ENCODE measurements at places on chromosomes 5 and 9.

DNA sequence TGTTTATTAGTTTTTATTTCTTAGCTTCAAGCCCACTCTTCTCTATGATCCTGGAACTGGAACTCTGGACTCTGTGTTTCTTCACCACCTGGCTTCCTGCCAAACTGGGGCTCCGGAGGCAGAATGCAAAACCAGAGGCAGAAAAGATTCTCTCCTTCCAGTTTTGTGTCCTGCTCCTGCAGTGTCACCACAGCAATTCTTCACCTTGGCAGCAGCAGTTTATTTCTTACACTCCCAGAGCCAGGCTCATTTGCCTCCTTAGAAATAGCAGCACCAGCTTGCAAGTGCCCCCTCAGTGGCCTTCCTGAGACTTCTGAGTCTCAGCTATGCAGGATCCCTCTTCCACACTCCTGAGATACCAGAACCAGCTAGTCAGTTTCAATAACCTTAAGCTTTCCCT, 26.7 kb upstream of the CAMK4 start:
- no peak for DNase-seq

DNA sequence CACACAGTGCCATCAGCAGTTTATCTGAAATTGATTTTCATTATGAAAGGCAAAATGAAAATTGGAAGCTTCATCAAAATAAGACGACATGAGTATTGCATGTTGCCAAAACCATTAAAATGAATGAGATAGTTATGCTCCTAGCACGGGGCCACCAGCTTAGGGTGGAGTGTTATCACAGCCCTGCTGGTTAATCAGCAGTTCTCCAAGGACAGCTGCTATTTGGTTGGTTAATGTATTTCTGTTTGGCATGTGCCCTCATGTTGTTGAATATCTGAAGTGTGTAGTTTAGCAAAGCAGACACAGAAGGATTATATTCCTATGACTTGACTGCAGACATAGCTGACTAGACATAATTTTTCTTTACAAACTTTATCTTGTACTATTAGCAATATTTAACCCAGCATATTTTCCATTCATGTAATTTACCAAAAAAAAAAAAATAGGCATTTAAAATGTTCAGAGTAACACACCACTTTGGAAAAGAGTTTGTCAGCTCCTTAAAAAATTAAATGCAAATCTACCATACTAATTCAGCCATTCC, 98.6 kb upstream of the PIK3R1 start:
- DNase-seq = no peak

GRCh38 chr5:15452030-15452429, 48.0 kb upstream of the FBXL7 start:
- DNase-seq = no peak

DNA sequence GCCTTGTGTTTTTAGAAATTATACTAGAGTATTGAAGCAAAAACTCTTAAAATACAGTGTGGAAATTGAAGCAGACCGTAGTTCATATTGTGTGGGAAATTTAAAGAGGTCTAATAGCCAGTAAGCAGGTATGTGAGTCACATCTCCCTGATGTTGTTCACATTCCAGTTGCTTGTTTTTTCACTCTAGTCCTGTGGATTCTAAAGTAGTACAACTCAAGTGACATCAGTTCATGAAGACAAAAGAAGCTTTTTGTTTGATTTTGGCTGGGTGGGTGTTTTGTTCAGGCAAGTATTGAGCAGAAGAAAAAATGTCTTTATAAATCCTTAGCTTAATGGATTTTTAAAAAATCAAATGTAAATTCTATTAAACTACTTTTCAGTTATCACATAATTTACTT, 216.2 kb downstream of the MAN2A1 start:
- DNase-seq = no peak

DNA sequence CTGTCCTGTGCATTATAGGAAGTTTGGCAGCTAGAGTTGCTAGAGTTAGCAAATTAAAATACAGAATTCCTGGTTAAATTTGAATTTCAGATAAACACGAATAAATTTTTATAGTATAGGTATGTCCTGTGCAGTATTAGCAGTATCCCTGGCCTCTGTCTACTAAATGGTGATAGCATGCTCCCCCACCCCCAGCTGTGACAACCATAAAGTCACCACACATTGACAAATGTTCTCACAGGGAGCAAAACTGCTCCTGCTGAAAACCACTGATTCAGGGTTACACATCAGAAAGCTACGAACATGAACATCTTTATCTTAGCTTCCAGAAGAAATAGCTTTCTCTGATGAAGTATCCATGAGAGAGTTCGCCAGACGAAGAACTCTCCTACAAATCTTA, 91.8 kb upstream of the CCDC112 start:
- DNase-seq = no peak

GRCh38 chr5:147346006-147346561, 111.3 kb downstream of the STK32A start:
- DNase-seq = no peak

GRCh38 chr5:16065831-16066230, 113.8 kb downstream of the MARCHF11 start:
- no peak for DNase-seq

DNA sequence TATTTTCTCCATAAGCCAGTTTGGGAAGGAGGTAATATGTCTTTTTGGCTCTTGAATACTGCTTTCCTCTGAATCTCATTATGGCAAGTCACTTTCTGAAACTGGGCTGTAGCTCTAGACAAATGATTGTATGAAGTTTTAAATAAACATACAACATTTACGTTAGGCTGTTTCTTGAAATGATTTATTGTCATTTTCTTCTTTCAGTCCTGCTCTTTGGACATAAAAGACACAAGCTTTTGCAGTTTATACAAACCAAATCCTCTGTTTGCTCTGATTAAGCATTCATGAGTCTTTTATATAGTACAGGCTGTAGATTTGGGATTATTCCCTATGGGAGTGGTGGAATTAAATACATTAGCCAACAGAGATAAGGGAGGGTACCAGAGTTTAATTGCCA, 139.7 kb downstream of the CEP120 start:
- no peak for DNase-seq

- peak; percentile 35 for DNase-seq
Measured at GRCh38 chr5:126499853-126500342, 76.7 kb downstream of the GRAMD2B start.
